ENCODE measurements at places on chromosomes 16 and 17.

DNA sequence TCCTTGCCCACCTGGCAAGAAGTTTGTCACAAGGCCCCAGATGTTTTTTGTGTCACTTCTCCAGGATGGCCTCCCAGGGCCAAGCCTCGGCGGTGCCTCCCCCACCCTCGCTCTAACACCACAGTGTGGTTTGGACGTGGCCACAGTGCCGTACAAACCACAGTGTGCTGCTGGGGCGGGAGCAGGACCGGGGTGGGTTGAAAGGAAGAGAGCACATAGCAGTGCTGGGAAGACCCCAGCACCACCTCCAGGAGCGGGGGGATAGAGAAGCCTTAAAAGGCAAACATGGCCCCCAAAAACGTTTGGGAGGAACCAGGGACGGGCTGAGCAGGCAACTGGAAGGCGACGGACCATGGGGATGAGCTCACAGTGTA lies 5.0 kb upstream of the BCL6B start:
- no peak for DNase-seq

DNA sequence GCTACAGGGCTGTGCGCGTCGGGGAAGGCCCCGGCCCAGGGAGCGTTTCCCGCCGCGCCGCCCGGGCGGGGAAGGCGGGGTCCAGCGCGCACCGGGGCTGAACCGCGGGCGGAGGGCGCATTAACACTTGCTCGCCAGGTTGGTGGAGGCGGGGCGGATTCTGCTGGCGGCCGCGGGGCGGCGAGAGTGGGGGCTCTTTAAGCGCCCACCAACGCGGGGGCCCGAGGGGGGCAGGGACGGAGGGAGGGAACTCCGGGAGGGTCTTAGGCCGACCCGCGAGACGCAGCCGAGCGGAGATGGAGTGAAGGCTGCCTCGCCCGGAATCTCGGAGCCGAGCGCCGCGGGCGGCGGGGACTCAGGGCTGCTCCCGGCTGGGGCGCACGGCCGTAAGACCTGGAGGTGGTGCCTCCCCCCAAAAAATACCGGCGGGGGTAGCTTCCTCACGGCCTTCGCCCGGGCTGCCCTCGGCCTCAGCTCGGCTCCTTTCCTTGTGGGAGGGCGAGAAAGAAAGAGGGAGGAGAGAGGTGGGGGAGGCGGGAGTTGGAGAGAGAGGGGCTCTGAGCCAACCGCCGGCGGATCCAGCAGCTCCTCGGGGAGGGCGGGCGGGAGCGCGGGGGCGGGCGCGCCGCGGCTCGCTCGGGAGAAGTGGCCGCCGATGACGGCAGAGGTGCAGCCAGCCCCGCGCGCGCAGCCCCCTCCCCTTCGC lies 415 bp upstream of the FOXF1 start:
- no peak for DNase-seq

DNA sequence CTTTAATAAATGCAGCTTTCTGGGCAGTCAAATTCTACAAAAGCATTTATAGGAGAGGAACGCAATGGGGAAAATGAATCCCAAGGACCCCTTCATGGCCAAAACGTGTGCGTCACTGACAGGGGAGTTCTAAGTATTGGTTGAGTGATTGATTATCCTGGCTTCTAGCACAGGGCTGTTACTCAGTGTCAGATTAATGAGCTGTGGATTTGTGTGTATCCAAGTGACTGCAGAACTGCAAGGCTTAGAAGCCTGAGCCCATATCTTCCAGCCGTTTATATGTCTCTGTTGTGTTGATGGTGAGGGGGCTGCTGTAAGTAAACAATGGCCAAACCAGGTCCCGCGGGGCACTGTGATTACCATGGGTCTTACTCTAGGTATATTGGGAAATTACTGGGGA lies 129.4 kb downstream of the SHISA9 start:
- DNase-seq = no peak

- DNase-seq = no peak
Observed at GRCh38 chr17:40553694-40554534, 11.4 kb downstream of the CCR7 start.

GRCh38 chr17:82670661-82671450 lies 22.6 kb upstream of the WDR45B start:
- no peak for DNase-seq

GRCh38 chr17:61670691-61671090 lies 79.7 kb upstream of the NACA2 start:
- no peak for DNase-seq

- DNase-seq = no peak
Observed at GRCh38 chr17:27199948-27200347, 94.0 kb upstream of the WSB1 start.

GRCh38 chr16:2147981-2148671 lies at the start of gene RAB26:
TSS of gene RAB26 (plus strand) at chr16:2148625. CDS start at chr16:2148784, 159 bp downstream.
- DNase-seq = no peak

DNA sequence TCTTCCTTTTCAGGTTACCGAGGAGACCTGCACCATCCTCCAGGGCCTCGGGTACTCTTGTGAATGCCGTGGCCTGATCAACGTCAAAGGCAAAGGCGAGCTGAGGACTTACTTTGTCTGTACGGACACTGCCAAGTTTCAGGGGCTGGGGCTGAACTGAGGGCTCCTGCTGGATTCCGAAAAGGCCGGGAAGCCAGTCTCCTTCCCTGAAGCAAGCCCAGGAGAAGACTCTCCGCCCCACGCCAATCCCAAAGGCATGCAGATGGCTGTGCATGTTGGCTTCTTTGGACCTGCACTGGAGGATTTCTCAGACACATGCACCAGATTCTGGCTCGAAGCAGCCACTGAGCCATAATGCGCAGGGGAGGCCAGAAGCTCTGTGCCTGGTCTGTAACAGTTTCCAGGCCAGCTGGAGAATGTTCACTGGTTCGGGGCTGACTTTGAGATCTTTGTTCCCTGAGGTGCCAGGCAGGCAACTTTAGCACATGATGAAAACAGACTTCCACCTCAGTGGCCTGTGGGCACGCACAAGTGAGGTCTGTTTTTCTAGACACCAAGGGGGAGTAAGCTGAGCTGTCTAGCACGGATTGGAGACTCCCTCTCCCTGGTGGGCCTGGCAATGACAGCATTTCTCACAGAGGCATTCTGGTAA lies 49.1 kb downstream of the ADCY7 start:
- no peak for DNase-seq

- DNase-seq = no peak
Observed at GRCh38 chr17:7403043-7403726, 712 bp downstream of the TMEM256 start.

GRCh38 chr17:79024901-79025737 lies 1.1 kb downstream of the C1QTNF1 start:
- no peak for DNase-seq

DNA sequence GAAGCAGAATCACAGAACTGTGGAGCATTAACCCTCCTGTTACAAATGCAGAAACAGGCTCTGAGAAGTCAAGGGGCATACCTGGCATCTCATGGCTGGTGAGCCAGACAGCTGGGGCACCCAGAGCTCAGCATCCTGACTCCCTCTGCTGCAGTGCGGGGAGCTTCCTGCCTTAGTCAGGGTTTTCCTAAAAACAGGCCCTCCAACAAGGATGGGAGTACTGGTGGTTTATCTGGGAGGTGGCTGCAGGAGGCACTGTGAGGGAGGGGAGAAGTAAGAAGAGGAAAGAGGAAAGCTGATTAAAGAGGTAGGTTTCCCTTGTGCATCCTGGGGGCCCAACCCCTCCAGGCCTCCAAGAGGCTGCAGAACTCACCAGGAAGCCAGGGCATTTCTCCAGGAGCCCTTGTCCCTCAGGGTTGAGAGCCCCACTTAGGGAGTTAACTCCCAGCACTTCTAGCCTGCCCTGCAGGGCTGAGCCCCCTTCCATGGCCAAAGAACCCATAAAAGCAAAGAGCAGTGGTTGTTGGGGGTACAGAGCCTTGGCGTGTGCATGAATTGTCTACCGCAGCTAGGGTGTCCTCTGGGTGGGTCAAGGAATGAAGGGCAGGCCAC lies 261.5 kb upstream of the RPL38 start:
- no peak for DNase-seq

GRCh38 chr17:57892146-57892819 lies 42.4 kb upstream of the MRPS23 start:
- peak; percentile 52 for DNase-seq

DNA sequence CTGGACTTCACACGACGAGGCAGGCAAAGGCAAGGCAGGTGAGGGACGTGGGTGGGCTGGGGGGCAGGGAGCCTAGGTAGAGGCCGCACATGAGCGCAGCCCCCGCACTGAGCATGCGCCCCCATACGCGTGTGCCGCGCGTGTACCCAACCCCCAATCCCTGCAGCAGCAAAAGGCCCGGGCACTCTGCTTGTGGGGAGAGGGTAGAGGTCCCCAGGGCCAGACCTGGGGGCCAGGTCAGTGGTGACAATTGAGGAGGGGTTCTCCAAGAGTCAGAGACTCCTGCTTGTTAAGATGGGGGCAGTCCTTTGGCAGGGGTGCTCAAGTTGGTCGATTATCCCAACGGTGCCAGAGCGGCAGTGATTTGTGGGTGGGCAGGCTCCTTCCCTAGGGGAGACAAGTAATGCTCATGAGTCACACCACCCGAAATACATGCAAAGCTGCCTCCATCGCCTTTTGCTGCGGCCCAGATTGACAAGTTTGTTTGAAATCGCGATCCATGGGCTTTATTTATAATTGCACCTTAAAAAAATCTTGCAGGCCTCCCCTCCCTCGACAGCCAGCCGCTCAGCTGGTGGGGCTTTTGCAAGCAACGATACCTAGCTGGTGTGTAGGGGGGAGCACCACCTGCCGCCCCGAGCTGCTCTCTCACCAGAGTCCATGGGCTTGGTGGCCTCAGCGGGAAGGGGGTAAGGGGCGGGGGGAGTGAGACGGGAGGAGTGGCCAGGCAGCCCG lies 1.1 kb upstream of the GIT1 start:
- DNase-seq = no peak

- DNase-seq = no peak
Observed at GRCh38 chr17:7184647-7185046, 5.5 kb upstream of the ASGR1 start.

DNA sequence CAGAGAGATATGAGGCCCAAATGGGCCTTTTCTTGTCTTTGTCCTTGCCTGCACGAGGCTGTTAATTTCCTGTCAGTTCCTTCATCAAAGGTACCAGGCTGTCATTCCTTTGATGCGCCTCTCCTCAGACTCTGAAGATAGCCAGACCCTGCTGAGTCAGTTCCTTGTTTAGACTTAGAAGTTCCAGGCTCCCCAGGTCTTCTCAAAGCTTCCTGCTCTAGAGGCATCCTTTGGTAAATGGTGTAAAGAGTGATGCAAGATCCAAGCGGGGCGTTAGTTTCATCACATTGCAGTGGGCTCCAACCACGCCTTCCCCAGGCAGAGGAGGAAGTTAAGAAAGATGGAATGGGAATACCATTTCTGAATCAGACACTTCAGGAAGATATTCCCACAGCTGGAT lies 4.0 kb upstream of the CDH11 start:
- no peak for DNase-seq

- no peak for DNase-seq
Observed at GRCh38 chr17:21370430-21370829, 5.7 kb upstream of the KCNJ12 start.

GRCh38 chr16:34802848-34803599 lies 1343.6 kb downstream of the TP53TG3F start:
- DNase-seq = no peak

- DNase-seq = peak; percentile 58
Observed at GRCh38 chr17:81094509-81095382, 59.8 kb downstream of the BAIAP2 start.

- no peak for DNase-seq
Observed at GRCh38 chr16:46848768-46849764, 18.1 kb upstream of the C16orf87 start.

GRCh38 chr17:17400566-17401184 lies 76.1 kb upstream of the MED9 start:
- no peak for DNase-seq

- DNase-seq = no peak
Observed at GRCh38 chr17:83203472-83204221, 124.2 kb downstream of the METRNL start.

- no peak for DNase-seq
Observed at GRCh38 chr17:33205552-33205951, 87.5 kb downstream of the ASIC2 start.

GRCh38 chr16:24540602-24541210 lies 1.3 kb downstream of the RBBP6 start:
- DNase-seq = no peak

- no peak for DNase-seq
Observed at GRCh38 chr16:73735954-73736353, 560.7 kb upstream of the PSMD7 start.

DNA sequence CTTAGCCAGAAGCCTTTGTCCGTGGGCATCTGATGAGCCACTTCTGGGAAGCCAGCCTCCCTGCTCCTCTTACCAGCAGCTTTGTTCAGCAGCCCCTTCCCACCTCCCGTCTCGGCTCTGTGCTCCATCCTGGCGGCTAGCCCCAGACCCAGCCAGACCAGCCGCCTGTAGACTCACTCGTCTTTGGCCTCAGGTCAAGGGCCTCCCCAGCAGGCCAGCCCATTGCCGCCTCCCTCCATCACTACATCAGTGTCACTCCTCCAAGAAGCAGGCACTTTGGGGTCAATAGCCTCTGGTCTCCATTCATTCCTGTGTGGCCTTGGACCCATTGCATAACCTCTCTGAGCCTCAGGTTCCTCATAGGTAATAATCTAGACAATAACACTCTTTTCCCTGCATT lies 20.9 kb upstream of the CRHR1 start:
- no peak for DNase-seq

- no peak for DNase-seq
Observed at GRCh38 chr17:80382956-80383355, 32.0 kb upstream of the ENDOV start.

DNA sequence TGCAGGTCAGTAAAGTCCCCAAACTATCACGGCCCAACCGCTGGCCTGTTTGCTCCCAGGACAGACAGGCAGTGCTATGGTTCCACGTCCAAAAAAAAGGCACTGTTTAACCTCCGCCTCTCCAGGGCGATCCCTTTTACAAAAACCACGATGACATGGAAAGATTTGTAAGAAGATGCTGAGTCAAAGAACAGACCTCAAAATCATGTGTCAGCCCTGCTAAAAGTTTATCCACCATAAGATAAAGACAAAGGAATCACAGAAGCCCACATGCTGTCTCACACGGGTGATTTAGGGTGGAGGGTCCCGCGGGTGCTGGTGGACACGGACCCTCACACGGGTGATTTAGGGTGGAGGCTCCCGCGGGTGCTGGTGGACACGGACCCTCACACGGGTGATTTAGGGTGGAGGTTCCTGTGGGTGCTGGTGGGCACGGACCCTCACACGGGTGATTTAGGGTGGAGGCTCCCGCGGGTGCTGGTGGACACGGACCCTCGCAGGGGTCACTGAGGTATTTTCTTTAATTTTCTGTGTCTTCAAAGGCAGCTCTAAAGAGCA lies 117.2 kb upstream of the METRNL start:
- DNase-seq = no peak

- DNase-seq = no peak
Observed at GRCh38 chr16:50067290-50067853, 1.6 kb downstream of the HEATR3 start.

GRCh38 chr16:53826658-53827057 lies 122.7 kb downstream of the FTO start:
- no peak for DNase-seq

GRCh38 chr17:78609191-78609641 lies 32.0 kb upstream of the DNAH17 start:
- no peak for DNase-seq

- DNase-seq = no peak
Observed at GRCh38 chr17:74296548-74296936, 22.5 kb downstream of the DNAI2 start.

Data from activated CD4-positive, CD25-positive, alpha-beta regulatory T cell treated with anti-CD3 and anti-CD28 coated beads, Interleukin-2, amount 50 U/mL, for 16 hours (primary cell).